Fibroblast of skin of right biceps (primary cell): ENCODE measurements at places on chromosomes 3 and 15.

DNA sequence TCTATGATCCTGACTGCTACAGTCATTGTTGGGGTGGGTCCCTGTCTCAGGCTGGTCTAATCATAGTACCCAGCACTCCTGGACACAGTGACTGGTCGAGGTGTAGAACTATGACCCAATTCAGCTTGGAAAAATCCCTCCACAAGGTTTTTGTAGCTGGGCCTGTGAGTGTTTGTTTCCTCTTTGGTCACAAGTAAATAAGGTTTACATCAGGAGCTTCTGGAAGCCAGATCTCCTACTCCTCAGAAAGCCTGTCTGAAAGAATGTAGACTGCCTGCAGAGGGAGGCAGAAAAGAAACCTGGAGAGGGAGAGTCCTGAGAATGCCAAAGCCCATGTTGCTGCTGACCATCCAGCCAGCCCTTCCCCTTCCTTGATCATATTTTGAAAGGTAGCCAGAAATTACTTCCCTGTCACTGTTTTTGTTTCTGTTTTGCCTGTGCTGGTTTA is 123.2 kb downstream of the RAP2B start:
- peak; percentile 20 for DNase-seq

- no peak for DNase-seq
These were observed 174.6 kb downstream of the STT3B start for GRCh38 chr3:31707286-31707685.

DNA sequence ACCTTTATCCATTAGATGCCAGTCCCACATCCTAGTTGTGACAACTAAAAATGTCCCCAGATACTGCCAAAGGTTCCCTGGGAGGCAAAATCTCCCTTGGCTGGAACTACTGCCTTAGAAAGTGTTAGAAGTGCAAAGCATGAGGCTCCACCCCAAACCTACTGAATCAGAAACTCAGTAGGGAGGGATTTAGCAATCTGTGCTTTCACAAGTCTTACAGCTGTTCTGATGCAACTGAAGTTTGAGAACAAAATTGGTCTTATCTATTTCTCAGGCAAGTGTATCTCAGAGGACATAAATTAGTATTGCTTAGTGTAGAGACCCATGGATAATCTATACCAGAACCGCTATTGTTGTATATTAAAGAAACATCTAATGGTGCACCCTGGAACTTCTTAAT is 70.2 kb downstream of the CLDN1 start:
- DNase-seq, result peak; percentile 22

GRCh38 chr15:69489073-69489571 is 36.5 kb downstream of the RPLP1 start:
- DNase-seq, result no peak

GRCh38 chr15:64732156-64732860 is 43.1 kb downstream of the RBPMS2 start:
- no peak for DNase-seq

DNA sequence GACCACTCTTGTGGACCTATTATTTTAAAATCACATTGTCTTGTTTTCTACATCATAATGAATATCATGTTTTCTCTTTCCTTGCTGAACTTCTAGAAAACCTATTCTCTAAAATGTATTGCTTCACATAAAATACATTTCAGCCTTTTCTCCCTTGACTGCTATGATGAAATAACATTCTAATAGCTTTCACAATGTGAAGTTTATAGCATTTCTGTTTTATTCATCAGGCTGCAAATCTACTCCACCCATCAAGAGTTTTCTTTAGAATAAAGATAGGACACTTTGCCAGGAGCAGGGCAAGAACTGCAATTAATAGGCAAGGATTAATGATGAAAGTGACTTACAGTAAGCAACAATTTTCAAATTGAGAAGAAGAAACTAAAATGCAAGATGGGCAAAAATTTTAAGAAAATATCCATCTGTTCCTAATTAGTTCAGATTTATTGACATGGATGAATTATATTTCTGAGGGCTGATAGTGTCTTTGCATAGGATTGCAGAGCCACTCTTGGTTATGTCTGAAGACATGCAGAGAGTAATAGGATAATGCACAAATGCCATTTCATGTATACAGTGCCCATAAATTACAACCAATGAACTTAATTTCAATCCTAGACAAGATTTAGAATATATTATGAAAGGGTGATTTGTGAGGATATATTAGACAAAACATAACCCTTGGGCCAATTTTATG is 21.7 kb downstream of the LEKR1 start:
- DNase-seq, result no peak

DNA sequence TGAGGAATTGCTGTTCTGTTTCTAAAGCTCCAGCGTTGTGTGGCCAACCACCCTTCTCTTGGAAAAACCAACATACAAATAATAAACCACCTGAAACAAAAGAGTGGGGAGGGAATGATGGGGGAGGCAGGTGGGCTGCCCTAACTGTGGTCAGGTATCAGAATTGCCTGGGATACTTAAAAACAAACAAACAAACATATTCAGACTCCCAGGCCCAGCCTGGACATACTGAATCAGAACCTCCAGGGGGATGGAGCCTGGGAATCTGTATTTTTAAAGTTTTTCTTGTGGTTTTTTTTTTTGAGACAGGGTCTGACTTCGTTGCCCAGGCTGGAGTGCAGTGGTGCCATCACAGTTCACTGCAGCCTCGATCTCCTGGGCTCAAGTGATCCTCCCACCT is 4.4 kb downstream of the SLC6A6 start:
- no peak for DNase-seq

DNA sequence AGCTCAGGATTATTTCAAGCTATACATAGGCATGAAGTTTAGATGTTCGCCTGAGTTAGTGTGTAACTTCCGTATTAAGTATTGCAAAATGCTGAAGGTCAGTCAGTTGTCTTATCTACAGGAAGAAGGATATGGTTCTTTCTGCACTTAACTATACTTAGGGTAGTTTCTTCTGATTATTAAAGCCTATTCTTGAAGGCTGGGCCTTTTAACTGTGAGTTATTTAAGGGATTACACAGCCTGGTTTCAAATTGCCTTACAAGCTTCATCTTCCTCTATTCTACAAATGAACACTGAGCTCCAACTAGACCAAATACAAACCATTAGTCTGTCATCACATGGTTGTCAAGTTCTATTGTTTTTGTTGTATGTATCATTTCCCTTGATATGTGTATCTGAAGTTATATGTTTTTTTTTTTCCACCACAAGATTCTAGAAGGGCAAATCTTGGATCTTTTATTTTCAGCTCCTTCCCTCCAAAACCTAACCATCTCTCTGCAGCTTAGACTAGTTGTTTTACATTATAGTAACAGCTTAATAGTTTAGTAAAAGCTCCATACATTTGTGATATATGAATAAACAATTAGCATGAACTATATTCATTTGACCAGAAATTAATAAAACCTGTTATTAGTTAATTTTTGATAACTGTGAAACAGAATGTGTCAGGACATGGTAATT is 272.9 kb upstream of the KCNMB2 start:
- DNase-seq, result peak; percentile 30

DNA sequence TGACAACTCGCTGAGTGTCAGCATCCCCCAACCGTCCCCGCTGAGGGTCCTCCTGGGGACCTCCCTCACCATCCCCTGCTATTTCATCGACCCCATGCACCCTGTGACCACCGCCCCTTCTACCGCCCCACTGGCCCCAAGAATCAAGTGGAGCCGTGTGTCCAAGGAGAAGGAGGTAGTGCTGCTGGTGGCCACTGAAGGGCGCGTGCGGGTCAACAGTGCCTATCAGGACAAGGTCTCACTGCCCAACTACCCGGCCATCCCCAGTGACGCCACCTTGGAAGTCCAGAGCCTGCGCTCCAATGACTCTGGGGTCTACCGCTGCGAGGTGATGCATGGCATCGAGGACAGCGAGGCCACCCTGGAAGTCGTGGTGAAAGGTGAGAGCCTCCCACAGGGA is 35.4 kb downstream of the ACAN start:
- no peak for DNase-seq

DNA sequence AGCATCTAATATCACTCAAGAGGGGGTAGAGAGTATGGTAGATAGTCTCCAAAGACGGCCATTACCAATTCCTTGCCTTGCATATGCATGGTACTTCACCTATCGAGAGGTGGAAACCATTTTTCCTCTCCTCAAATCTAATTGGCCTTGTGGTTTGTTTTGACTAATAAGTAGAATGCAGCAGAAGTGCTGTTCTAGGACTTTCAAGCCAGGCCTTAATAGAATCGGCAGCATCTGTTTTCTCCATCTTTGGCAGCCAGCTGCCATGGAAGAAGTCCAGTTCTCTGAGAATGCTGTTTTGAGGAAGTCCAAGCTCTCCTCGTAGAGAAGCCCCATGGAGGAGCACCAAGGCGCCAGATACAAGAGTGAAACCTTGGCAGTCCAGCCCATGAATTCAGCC is 59.1 kb upstream of the RASGRP1 start:
- DNase-seq, result no peak

GRCh38 chr3:50155891-50156290 is 767 bp downstream of the SEMA3F start:
- DNase-seq, result peak; percentile 17

GRCh38 chr15:63595688-63596087 is 1.5 kb upstream of the FBXL22 start:
- DNase-seq, result no peak

- no peak for DNase-seq
These were observed 36.3 kb upstream of the NECTIN3 start for GRCh38 chr3:111035316-111035715.

- DNase-seq, result no peak
These were observed 85.2 kb downstream of the CACNA1D start for GRCh38 chr3:53579636-53580035.

- DNase-seq, result no peak
These were observed 75.8 kb downstream of the SATB1 start for GRCh38 chr3:18349197-18349798.

- no peak for DNase-seq
These were observed 206.8 kb upstream of the IL12A start for GRCh38 chr3:159781867-159782266.

DNA sequence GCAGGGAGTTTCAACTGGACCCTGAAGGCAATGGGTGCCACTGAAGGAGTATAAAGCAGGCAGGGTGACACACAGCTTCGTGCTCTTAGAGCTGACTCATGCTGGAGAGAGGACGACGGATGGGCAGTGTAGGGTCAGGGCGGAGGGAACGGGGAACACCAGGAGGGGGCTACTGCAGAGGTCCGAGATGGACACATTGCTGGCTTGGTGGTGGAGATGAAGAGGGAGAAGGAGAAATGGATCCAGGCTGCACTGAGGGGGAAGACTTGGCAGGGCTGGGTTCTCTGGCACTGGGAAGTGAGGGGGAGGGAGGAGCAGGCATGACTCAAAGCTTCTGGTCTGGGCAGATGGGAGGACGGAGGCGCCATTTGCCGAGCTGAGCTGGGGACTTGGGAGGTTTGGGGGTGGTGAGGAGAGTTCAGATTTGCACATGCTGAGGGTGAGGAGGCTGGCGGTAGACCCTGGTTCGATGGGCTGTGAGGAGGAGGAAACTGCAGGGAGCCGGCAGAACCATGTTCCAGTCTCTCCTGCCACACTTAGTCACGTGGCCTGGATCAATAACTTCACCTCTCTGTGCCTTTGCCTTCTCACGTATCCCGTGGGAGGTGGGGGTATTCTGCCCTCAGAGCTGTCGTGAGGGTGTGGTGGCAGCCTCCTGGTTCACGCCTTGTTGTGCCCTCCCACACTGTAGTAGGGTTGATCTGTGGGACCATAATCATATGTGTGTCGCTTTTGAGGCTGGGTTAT is 4.6 kb upstream of the KCTD6 start:
- DNase-seq, result peak; percentile 67
